ENCODE measurements at places on chromosomes 5 and 9.
A peak's percentile ranks its signal among the peaks of the same experiment; 100 is the strongest.

DNA sequence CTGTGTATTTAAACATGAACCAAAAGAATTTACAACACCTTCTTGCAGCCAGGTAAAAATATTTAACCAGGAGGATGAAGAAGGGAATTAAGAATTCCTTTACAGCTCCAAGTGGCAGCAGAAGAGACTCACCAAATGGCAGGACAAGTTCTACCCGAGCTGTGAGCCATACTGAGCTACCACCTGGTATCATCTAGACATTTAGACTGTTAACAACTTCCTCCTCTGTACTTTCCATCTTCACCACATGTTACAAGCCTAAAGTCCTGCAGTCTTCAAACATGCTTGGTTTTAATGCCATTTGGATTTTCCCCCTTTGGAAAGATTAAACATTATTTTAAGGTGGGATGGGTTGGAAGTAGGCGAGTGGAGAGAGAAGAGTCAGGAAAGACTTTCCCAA is 190.2 kb downstream of the TRPM6 start:
- no peak for DNase-seq

DNA sequence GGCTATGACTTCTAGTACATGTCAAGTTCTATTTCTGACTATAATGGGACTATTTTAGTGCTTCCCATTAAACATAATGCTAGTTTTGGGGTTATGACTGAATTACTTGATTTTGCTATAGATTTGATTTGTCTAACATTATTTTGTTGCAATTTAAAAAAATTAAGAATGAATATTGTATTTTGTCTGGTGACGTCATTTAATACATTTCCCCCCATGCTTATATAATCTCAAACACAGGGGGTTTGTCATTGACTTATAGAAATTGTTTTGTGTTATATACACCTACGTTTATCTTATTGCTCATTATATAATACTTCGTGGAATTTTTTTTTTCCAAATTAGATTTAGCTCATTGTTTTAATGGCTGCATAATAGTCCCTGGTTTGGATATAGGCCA is 270.3 kb upstream of the VLDLR start:
- no peak for DNase-seq

- peak; percentile 82 for DNase-seq
These were observed 226.3 kb downstream of the SMARCA2 start for GRCh38 chr9:2241461-2241835.

DNA sequence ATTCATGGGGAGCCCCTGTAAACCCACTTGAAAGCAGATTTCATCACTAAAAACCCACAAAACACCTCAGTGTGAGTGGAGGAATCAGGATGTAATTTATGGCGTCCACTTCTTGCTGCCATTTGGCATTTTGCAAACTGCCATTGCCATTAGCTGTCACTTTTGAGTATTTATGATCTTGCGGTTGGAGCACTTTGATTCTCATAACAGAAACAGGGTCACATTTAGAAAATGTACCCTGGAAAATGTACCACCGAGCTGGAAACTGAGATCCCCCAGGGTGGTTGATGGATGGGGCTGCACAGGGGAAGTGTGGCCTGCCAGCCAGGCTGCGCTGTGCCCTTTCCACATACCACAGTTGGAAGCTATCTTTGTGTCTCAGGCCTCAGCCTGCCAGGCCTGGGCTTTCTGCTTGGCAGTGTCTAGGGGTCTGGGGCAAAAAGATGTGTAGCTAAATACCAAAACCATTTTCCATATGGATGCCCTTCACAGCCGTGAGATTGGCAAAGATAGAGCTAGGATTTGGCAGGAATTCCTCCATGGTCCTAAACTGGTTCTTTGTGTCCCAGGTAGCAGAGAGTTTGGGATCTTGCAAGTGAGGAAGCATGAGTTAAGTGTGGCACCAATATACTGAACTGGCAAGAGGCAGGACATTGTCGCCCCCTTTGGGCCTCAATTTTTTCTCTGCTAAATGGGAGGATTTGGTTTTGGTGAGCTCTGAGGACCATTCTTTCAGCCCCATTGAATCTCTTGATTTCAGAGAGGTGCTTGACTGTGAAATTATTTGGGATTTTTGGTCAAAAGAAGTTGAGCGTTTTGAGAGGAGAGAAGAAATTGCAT is 46.2 kb downstream of the GALNT10 start:
- DNase-seq: no peak

- no peak for DNase-seq
These were observed 58.1 kb downstream of the ROPN1L start for GRCh38 chr5:10499776-10500175.

GRCh38 chr5:6117212-6117611 is 261.1 kb downstream of the MED10 start:
- DNase-seq: no peak

- peak; percentile 93 for DNase-seq
These were observed at the start of gene CTSL for GRCh38 chr9:87725900-87726709. CTSL (plus strand) TSS chr9:87726119; CDS start chr9:87727604, 1,485 bp downstream.

GRCh38 chr9:86795047-86795442 is 152.3 kb downstream of the GAS1 start:
- no peak for DNase-seq

DNA sequence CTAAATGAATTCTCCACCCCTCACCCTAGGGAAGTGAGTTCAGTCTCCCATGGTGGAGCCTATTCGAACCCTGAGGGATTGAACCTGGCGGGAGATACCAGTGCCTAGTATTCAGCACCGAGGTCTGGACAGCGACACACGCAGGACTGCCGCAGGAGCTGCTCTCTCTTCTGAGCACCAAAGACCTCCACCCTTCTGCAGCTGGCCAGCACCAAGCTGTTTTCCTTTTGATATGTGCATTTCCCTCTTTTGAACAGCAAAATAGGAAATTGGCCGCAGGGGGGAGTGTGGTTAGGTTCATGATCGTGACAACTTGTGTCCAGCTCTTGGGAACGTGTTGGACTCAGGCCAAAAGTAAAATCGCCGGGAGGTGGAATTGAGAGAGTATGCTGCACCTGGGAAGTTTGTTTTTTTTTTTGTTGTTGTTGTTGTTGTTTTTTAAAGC is 1.2 kb upstream of the PCSK1 start:
- peak; percentile 6 for DNase-seq

- DNase-seq: no peak
These were observed 28.3 kb downstream of the IARS1 start for GRCh38 chr9:92265154-92265553.

DNA sequence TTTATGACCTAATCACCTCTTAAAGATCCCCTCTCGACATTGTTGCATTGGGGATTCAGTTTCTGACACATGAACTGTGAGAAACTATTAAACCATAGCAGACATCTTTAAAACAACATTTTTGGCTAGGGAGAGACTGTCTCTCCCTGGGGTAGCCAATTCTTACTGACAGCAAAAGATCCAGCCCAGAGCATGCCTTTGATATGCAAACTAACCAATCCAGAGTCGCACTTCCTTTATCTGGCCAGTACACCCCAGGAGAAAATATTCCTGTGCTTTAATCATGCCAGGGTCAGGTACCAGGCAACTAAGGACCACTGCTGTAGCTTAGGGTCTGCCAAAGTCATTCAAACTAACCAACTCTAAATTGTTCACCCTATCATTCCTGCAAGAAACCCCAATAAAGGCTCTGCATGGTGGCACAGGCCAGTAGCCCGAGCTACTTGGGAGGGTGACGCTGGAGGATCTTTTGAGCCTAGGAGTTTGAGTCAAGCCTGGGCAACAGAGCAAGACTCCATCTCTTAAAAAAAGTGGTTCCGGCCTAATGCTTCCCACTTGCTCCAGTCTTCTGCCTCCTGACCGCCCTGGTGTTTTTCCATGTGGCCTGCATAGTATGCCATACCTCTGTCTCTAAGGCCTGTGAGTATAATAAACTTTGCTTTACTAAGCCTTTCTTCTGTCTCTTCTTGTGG is 62.3 kb upstream of the DAPK1 start:
- no peak for DNase-seq

DNA sequence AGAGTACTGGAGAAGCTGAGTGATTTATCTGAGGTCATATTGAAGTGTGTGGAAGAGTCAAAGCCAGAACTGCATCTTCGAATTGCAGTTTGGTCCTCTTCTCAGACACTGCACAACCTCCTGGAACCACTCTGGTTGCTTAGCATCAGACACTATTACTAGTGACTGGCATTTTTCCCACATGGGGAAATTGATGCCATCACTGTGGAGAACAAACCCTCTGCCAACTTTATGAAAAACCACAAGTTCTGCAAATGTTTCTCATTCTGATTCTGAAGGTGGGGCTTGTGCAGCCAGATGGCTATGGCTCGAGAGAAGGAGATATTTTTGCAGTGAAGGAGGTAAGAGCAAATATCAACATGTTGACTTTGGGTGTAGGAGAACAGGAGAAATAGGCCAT is 67.2 kb downstream of the KCTD16 start:
- DNase-seq: no peak

DNA sequence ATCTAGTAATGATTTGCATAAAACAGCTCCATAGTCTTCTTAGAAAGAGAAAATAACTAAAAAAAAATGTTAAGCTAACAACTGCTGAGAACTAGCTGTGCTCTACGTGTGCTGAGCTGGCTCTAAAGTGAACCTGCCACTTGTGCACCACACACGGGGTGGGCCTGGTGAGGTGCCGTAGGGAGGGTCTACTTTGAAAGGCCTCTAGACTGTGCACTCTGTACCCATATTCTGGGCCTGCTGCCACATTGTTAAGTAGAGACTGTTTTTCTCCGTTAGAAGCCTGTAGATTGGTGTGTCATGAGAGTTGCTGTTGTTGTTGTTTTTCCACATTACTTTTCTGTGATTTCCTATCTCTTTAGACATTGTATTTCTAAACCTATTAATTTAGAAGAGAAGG is 93.9 kb downstream of the CD180 start:
- DNase-seq: no peak

GRCh38 chr9:14106699-14107098 is 207.2 kb downstream of the NFIB start:
- no peak for DNase-seq

DNA sequence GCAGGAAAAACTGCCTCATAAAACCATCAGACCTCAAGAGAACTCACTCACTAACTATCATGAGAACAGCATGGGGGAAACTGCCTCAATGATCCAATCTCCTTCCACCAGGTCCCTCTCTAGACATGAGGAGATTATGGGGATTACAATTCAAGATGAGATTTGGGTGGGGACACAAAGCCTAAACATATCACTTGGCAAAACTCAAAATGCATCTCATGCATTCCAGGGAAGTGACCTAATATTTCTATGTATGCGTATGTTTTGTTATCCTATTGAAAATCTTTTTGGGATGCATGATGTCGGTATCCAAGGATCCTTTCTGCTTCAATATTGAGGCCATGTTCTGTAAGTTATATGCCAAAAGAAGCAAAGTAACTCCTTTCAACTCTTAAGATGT is 174.0 kb downstream of the PLK2 start:
- no peak for DNase-seq

DNA sequence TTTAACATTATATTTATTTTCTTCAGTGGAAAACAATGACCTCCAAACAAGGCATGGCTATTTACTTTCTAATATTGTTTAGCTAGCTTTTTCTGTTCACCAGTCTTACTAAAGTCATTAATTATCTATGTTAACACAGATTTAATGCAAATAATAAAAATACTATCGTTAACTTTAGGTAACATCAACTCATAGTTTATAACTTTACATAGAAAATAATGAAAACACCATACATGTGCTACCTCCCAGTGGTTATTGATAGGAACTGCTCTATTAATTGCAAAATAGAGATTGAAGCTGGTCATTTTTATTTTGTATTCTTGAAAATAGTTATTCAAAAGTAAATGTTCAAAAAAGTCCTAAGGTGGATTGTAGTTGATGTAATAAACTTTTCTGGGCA is 78.3 kb upstream of the HCN1 start:
- no peak for DNase-seq

- DNase-seq: no peak
These were observed 11.6 kb downstream of the POLK start for GRCh38 chr5:75523275-75523674.

GRCh38 chr9:135369412-135369990 is 110.1 kb upstream of the PPP1R26 start:
- no peak for DNase-seq

DNA sequence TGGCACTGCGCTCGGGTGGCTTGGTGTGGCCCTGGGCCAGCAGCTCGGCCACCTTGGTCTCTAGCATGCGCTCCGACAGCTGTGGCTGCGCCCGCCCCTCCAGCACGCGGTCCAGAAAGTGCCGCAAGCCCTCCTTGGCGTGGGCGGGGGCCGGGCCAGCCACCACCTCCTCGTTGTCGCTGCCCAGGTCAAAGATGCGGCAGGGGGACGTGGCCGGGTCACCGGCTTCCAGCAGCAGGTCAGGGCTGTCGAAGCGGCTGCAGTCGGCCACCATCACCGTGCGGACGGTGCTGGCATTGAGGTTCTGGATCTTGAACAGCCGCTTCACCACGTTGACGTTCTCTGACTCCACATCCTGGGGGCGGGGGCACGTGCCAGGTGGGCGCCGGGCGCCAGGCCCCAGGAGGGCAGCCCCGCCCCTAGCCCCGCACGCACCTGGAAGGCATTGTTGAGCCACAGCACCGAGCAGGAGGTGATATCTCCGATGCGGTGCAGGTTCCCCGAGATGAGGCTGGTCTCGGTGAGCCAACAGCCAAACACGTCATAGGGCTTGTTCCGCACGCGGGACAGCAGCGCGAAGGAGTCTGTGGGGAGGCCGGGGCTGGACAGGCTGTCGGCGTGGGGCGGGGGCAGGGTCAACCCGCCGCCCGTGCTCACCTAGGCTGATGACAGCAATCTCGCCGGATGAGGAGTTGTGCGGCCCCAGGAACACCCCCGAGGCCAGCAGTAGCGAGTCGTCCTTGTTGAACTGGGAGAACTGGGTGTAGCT is 2.2 kb downstream of the FBXW5 start:
- DNase-seq: no peak

DNA sequence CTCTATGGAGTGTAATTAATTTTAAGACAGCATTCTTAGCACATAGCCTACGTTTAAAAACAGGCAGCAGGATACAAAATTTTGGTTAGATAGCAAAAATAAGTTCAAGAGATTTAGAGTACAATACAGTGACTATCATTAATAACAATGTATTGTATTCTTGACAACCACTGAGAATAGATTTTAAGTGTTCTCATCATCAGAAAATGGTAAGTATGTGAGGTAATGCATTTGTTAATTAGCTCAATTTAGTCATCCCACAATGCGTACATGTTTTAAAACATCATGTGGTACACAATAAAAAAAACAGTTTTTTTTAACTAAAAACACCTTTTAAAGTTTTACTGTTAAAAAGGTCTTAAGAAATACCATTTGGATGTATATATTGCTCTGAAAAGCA is 94.2 kb downstream of the MUSK start:
- no peak for DNase-seq

- no peak for DNase-seq
These were observed 9.8 kb downstream of the SMIM23 start for GRCh38 chr5:171795381-171795780.

GRCh38 chr5:163564321-163564938 is 59.0 kb downstream of the MAT2B start:
- peak; percentile 85 for DNase-seq

- DNase-seq: no peak
These were observed 44.5 kb downstream of the IPO11 start for GRCh38 chr5:62457071-62457470.

All from cerebellar cortex (tissue), 1 donor.